ENCODE measurements at places on chromosomes 6 and 20.

DNA sequence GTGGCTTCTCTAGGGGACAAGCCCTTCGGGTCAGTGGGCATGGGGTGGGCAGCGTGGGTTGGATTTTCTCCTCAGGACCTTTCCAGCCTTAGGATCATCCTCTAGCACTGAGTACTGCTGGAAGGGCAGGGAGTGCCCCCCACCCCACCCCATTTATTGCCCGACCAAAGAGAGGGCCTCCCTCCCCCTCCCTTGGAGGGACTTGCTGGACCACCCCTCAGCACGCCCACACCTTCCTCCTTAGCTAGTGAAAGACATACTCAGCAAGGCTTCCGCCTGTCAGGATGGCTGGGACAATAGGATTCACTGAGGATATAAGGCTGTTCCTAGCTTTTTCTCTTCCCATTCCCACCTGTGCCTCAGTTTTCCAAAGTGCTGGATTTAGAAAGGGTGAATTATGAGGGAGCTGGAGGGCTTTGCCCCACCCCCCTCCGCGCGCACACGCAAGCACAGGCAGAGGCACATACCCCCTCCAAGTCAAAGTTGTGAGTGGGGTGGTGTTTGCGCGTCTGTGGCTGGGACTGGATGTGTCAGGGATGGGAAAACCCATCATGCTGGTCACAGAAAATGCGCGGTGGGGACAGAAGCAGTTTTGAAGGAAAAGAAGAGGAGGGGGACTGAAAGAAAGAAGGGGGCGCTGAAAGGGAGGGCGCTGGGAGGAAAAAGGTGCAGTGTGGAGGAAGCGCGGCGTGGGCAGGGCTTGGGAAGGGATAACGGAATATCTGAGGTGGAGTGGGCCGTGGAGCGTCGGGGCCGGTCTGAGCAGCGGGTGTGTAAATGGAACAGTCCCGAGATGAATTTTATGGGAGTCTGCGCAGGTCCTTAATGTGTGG is 693 bp upstream of the SLC29A1 start:
- DNase-seq = no peak

- DNase-seq = no peak
Observed at GRCh38 chr6:35036828-35037663, 104.1 kb downstream of the TCP11 start.

- no peak for DNase-seq
Observed at GRCh38 chr6:167529444-167530335, 204.8 kb downstream of the TTLL2 start.

- no peak for DNase-seq
Observed at GRCh38 chr20:50537546-50538201, 27.5 kb downstream of the PTPN1 start.

- no peak for DNase-seq
Observed at GRCh38 chr6:123580331-123580730, 56.4 kb downstream of the TRDN start.

DNA sequence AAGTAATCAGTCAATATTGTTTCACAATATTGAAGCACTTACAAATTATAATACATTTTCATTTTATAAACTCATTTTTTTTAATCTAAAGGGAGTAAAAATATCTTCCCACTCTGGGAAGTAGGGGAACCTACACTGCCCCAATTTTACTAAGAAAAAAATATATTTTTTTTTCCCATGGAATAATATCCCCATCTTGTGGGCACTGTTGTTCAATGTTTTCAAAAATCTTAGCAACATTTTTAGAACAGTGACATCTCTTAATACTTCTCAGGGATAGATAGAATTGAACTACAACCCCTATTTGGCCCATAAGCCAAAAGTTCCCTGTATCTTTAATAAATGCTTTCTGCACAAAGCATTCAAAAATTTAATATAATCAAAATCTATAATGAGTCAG is 42.9 kb downstream of the ARHGAP18 start:
- no peak for DNase-seq

GRCh38 chr20:36313926-36314325 is 7.8 kb downstream of the DLGAP4 start:
- peak; percentile 47 for DNase-seq

DNA sequence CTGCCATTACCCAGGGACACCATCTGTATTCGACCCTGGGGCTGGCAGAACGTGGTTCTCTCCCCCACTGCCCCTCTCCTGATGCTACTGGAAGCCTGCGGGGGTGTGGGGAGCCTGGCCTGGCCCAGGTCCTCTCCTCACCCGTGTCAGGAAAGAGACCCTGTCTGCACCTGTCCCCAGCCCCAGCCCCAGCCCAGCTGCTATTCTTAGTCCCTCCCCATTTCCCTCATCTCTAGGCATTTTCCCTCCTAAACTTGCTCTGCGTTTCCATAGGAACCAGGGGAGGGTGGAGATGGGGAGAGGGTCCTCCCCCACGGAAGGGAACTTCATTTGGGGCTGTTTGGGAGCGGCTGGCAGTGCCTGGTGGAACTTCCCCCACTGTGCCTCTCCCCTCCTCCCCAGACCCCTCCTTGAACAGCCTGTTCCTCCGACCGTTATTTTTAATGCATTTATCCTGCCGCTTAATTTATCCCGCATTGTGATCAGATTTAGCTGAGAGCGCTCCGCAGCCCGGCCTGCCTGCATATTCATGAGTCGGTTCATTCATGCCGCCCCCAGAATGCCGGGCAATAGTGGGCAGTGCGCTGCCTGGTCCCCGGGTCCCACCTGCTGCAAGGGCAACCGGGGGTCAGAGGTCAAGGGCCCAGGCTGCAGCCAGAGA is 31.8 kb upstream of the DLGAP4 start:
- no peak for DNase-seq

- no peak for DNase-seq
Observed at GRCh38 chr6:169738204-169738975, 13.0 kb downstream of the DYNLT2 start.

GRCh38 chr20:13717631-13718044 is 67.1 kb downstream of the ESF1 start:
- DNase-seq = no peak

DNA sequence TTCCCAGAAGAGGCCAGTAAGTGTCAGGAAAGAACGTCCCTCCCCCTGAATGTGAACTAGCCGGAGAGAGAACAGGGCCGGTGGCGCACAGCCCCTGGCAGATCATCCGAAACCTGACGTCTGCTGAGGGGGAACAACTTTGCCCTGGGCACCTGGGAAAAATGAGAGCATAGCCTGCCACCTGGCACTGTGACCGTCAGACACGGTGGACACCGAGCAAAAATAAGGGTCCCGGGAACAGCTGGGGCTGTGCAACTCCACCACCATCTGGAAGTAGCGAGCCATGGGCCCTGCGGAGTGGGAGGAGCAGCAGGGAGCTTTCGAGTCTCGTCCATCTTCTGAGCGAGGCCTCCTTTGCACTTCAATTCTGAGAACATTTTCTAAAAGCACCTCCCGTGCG is 110.8 kb downstream of the EDN3 start:
- no peak for DNase-seq

DNA sequence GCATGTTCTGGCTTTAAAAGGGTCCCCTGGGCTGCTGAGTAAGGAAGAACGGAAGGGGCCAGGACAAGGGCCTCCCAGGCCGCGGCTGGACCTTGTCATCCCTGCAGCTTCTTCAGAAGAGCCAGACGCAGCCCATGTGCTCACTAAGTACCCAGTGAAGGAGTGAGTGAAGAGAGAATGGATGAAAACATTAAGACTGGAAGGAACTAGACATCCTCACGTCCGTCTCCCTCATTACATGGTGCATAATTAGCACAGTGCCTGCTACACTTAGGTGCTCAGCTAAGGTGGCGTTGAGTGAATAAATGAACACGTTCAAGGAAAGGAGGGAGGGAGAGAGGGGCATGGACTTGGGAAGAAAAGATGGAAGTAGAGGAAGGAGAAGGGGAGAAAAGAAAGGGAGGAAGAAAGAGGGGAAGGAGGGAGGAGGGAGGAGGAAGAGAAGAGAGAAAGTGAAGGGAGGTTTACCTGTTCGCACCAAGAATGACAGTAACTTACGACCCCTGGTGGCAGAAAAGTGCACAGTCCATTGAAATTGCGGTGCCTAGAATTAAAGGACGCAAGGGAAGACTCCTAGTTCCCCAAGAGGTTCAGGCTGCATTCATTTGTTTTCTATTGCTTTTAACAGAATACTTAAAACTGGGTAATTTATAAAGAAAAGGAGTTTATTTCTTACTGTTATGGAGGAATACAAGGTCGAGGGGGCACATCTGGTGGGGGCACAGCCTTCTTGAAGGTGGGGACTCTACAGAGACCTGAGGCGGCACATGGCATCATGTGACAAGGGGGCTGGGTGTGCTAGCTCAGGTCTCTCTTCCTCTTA is 8.0 kb downstream of the TP53RK start:
- peak; percentile 75 for DNase-seq

DNA sequence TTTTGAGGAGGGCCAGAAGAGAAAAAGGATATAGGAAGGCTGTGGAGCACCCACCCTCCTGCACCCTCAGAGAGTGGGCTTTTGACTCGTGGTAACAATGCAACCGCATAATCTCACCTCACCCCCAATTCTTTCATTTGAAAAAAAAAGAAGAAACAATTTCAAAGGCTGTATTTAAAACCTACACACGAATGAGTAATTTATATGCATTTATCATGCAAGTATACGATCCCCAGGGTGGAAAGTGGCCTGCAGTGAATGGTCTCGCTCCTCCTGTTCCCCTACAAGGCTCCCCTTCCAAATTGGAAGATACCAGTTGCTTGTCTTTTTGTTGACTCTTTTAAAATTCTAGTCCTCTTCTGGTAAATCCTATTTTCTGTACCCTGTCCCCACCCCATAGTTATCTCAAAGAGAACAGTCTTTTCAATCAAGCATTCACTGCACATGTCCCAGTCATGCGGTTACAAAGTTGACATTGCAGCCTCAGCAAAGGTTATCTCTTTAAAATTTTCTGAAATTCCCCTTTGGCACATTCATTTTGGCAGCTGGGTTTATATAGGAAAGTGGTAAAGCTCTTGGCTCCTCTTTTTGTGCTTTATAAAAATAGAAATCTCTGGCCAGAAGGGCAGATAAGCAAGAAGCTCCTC is 110.6 kb downstream of the ARID1B start:
- DNase-seq = no peak

- DNase-seq = no peak
Observed at GRCh38 chr6:169571123-169571962, 130.5 kb downstream of the WDR27 start.

DNA sequence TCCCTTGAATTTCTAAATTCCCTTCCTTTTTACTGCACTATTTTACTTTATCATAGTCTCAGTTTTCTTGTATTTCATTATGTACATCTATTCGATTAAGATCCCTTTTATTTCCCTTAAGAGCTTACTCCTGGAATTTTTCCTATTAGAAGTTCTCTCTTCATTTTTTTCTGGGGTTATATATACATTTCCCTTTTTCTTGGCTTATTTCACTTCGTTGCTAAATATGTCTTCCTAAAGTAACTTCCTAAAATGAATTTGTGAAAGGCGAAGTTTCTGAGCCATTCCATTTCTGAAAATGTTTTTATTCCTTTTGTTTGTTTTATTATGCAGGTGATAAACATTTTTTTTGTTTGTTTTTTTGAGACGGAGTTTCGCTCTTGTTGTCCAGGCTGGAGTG is 5.9 kb upstream of the CD109 start:
- no peak for DNase-seq

DNA sequence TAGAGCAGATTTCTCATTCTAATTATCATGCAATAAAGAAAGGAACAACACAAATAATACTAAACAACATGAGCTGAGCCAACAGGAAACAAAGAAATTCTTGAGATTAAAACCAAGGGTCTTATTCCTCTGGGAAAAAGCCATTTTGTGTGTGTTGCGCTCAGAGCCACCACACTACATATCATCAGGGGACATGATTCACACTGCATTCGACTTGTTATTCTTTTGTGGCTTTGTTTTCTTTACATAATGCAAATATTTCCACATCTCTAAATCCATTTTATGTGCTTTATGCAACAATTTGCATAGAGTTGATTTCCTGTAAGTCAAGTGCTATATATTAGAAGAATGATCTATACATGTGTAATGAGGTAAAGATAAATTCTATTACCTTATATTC is 719.6 kb downstream of the TBC1D32 start:
- no peak for DNase-seq

GRCh38 chr6:89729818-89730217 is 89.8 kb downstream of the MDN1 start:
- no peak for DNase-seq

- no peak for DNase-seq
Observed at GRCh38 chr6:15355683-15356099, 109.8 kb downstream of the JARID2 start.

DNA sequence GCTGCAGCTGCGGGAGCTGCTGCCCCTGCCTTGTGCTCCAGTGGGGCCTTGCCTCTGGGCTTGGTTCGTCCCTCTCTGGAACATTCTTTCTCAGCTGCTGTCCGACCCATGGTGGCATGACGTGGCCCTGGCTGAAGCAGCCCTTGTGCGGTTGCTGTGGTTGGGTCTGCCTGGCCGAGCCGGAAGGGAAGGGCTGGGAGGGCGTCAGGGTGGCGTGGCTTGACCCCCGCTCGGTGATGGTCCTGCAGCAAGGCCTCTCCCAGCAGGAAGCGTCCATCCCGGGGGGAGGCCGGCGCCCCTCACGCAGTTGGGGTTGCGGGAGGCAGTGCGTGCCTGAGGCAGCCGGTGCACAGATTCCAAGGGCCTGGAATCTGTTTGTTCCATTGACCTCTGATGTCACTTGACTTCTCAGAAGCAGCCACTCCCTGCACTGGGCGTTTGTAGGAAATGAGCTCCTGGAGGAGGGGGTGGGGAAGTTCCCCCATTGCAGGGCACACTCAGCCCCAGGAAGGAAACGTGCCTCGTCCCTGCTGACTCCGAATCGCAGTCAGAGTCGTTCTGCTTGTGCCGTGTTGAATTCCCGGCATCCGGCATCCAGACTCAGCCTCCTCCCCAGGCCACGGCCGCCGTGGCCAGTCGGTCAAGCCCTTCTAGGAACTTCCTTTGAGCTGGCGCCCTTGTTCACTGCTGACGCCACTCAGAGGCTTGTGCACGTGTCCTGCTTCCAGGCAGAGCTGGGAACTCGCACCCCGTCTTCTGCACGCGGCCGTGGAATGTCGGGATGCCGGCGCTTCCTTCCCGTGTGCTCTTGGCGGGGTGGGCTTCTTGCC is 9.7 kb upstream of the TNFRSF6B start:
- DNase-seq = no peak

- DNase-seq = no peak
Observed at GRCh38 chr20:10022625-10023024, 12.2 kb upstream of the ANKEF1 start.

DNA sequence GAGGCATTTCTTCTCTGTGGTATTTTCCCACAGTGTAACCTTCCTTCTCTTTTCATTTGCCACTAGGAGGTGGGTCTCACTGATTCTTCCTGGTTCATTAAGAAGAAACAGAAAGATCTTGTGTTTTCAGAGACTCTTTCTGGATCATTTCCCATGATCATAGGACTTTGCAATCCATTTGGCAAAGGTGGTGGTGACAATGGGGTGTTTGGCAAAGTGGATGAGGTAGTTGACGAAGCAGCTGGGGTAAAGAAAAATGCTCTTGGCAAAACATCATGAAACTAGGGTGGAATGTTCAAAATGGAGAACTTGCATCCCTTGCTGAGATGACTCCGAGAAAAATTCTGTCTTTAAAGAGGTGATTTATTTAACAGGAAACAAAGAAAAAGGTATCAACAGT is 50.6 kb downstream of the TRAF3IP2 start:
- no peak for DNase-seq

DNA sequence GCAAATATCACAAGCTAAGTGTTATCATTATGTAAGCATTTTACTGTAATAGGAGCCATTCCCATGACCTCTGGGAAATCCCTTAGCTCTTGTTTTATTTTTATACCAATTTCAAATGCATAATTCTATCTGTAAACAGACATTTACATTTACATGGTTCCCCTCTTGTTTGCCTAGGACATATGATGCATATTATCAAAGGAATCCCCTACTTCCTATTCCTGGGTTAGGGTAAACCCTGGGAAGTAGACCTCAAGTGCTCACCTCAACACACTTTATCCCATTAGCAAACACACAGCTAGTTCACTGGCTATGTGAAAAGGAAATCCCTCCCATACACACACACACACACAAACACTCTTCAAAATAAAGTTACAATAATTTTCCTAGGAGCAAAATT is 27.1 kb downstream of the PDE10A start:
- DNase-seq = no peak
